ENCODE measurements at places on chromosomes 4 and X.

GRCh38 chr4:2290974-2291704 is 29.2 kb upstream of the MXD4 start:
- DNase-seq, result peak; percentile 7

- DNase-seq, result peak; percentile 3
These were observed 986.0 kb downstream of the CCSER1 start for GRCh38 chr4:91113130-91113706.

DNA sequence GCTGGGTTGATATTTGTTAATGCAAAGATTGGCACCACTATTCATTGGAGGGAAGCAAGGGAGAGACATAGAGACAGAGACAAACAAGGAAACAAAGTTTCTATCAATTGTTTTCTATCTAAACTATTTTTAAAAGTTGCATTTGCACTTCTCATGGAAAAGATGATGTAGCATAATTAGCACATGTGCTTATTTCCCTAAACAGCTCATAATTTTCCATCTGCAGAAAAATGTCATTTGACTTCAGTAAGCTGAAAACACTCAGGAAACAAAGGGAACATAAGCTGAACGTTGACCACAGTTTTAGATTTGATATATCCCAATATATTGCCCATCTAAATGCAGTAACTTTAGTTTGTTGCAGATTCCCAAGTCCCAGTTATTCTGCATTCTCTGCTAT is 18.5 kb upstream of the SPP1 start:
- peak; percentile 39 for DNase-seq

DNA sequence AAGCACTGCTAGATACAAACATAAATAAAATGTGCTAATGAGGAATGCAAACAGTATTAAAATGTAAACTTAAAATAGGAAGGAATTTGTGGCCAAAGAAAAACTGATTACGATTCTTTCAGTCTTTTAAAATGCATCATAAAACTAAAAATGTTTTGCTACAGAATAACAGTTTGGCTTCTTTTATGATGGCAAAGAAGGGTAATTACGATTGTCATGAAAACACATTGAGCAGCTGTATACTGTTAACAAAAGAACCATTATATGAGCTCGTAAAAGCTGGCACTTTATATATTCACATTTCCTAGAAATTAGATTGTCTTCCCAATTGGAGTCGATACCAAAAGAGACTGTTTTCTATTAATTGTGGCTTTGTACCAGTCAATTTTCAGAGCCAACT is 290.4 kb downstream of the NR3C2 start:
- DNase-seq, result no peak

DNA sequence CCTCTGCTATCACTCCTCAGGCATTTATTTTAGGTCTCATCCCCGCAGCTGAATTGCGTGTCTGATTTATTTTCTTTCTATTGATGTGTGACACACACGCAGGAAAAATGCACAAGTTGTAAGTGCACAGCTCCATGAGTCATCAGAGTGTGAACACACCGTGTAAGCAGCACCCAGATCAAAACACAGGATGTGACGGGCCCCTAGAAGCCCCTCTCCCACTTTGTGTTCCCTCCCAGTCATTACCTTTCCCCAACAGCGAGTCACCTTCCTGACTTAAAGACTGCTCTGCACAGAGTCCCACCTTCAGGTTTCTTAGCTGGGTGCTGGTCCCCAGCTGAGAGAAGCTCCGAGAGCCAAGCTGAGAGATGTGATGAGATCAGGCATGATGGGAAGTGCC is 436.7 kb downstream of the MID1IP1 start:
- no peak for DNase-seq

- DNase-seq, result no peak
These were observed 1015.7 kb downstream of the DMD start for GRCh38 chrX:32195611-32196010.

DNA sequence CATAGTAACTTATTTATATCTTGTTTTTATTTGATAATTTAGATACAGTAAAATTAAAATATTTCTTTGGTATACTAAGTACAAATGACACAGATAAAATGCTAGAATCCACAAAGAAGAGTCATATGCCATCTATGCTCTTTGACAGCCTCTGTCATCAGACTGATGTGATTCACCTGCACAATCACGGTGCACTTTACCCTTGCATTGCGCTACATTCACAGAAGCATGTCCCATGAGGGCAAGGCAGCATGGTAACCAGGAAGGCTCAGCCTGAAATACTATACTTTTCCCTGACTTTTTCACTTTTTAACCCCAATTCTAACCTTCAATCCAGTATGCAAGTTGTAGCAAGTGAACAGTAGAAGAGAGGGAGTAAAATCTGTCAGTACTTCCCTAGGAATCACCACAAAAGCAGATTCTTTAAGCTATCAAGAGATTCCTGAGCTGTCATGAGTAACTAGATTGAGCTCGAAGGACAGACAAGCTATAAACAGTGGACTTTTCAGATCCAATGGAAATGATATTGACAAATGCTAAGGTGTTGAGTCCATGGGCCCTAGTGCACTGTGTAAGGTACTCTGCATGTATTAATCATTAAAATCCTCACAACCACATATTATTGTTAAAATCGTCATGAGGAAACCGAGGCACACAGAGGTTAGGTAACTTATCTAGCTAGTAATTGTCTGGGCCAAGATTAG is 14.2 kb downstream of the SEC24D start:
- no peak for DNase-seq

DNA sequence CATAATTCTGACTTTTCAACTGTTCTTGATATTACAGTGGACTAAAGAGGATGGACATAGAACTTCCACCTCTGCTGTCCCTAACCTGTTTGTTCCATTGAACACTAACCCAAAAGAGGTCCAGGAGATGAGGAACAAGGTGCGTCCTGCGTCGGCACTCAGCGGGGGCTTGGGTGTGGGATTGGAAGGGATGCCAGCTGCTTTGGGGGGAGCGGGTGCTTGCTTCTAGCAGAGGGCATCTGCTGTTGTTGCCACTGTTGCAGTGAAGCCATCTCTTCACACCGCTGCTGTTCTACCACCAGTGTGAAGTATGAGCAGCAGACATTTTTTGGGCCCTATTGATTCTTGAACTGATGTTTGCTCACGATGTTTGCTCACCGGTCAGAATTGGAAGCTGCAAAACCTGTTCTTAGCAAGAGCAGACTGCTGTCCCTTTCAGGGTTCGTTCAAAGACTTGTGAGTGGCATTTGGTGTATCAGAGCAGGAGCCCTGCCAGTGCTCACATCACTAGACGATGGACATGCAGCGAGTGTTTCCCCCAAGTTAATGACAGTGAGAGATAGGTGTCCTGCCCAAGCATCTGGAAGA is 55.4 kb downstream of the NOP14 start:
- no peak for DNase-seq

GRCh38 chrX:83516597-83516996 is 8.5 kb downstream of the POU3F4 start:
- no peak for DNase-seq

DNA sequence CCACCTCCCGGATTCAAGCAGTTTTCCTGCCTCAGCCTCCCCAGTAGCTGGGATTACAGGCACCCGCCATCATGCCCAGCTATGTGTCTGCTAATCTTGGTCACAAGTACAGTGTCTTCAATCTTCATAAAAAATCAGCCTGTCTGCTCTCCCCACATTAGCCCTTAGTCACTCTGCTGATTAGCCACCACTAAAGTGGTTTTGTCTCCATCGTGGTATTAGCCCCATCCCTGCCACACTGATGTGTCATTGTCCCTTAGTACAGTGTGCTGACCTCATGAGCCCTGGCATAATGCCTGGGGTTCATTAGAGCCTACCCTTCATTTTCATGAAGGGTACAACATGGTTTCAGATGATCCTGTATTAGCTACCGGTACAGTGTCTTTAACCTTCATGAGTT is 49.9 kb downstream of the ZNF157 start:
- no peak for DNase-seq

- DNase-seq, result no peak
These were observed 53.0 kb upstream of the HPSE start for GRCh38 chr4:83387476-83388312.

DNA sequence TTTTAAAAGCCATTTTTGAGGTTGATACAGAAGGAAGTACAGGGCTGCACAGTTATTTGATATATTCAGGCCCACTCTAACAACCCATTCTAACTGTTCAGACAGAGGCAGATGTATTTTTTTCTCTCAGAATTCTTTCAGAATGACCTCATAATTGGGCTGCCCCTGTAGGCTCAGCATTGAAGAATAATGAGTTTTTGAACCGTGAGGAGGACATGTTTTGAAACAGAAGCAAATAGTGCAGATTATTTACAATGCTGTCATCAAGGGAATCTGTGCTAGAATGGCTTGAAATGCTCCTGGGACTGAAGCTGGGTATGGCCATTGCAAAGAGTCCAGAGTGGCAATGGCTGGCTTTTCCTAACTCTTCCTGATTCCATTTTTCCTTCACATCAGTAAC is 158.1 kb downstream of the SOX3 start:
- DNase-seq, result no peak

- DNase-seq, result no peak
These were observed 173.8 kb upstream of the PPP1R2C start for GRCh38 chrX:42951747-42952146.

All from suppressor macrophage treated with lipopolysaccharide for 1 hour (primary cell).